ENCODE measurements at places on chromosomes 13 and 19.

- no peak for DNase-seq
These were observed 4.3 kb downstream of the RPL36 start for GRCh38 chr19:5694167-5694955.

DNA sequence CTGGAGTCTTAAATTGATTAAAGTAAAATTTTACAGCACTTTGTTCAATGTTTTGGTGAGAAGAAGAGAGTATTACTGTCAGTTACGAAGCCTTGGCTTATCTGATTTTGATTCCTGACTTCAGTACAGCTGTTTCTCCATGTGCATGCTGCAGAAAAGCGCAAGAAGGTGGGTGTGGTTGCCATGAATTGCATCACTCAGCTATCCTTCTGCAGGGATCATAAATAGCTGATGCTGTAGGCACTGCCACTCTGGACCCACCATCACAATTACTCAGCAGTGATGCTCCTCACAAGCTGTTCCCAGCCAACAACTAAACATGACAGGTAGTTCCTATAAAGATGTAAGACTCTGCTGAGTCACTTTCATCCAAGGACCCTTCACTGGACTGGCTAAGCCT lies 321.2 kb downstream of the IRS2 start:
- no peak for DNase-seq

DNA sequence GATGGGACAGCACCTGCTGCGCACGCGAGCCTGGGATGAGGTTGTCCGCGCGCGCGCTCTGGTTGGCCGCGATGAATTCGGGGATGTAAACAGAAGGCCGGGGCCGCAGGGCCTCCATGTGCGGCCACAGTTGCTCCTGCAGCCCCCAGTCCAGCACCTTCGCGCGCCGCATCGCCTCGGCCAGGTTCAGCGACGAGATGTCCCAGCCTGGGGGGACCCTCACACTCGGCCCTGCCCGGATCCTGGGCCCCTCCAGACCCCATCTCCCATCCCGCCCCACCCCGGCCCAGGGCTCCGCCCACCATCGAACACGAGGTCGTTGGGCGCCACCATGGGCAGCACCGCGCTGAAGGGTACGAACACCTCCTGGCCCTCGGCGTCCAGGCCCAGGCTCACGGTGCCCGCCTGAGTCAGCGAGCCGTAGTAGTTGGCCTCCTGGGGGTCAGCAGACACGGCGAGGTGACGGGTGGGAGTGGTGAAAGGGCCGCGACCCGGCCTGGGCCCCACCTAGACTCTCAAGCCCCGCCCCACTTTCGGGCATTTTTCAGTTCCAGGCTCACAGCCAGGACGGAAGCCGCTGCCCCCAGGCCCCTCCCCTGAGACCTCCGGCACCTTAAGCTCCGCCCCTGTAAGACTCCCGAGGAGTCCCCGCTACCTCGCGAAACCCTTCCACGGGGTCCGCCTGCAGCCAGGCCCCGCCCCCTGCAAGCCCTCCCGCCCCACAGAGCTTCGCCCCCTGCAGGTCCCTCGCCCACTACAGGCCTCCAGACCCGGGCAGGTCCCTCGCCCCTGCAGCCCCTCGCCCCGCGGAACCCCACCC lies 1.1 kb downstream of the ISYNA1 start:
- DNase-seq, result peak; percentile 61

GRCh38 chr13:47646298-47646697 lies 354.8 kb downstream of the SUCLA2 start:
- no peak for DNase-seq

- no peak for DNase-seq
These were observed 17.0 kb downstream of the EFNA2 start for GRCh38 chr19:1302533-1303239.

- DNase-seq, result no peak
These were observed 102.5 kb downstream of the FAM216B start for GRCh38 chr13:42883771-42884467.

GRCh38 chr13:69706807-69707206 lies 400.8 kb upstream of the ATXN8OS start:
- no peak for DNase-seq

DNA sequence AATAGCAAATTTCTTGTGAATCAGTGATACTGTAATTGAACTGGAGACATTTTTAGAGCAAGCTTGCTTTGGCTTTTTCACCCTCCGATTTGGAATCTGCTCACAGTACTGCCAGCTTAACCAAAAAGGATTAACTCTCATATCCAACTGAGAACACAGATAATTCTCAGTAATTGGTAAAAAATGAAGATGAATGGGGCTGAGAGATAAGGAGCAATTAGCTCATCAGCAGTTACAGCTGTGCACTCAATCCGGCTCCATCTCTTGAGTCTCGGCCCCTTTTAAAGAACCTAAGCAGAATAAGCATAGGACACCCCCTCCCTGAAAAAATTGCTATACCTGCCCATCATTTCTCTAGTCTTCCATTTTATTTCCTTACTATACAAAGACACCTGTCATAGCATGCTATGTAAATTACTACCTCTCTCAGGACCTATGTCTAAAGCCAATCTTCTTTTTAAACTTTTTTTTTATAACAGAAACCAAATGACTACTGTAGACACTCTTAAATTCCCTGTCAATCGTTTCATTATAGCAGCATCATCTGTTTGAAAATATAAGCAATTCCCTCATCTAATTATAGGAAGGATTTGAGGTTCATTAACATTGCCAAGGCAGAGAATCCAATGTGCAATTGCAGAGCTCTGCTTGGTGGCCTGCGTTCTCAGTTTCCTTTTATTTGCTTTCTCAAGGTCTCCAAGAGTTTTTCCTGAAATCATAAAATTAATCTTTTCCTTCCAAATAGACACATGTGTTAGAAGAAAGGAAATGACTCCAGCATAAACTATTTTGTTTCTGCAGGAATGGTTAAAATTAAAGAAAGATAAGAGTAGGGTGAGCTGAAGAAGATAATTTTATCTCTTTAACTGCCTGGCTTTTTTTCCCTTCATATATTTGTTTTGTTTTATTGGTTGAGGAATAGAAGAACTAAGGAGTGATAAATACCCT lies 242.1 kb downstream of the DACH1 start:
- no peak for DNase-seq

GRCh38 chr13:80504453-80504852 lies 163.5 kb upstream of the SPRY2 start:
- DNase-seq, result no peak

- peak; percentile 25 for DNase-seq
These were observed 28.8 kb upstream of the TUBGCP3 start for GRCh38 chr13:112616586-112617362.

GRCh38 chr13:27920677-27921420 lies 1.0 kb downstream of the PDX1 start:
- DNase-seq, result no peak

DNA sequence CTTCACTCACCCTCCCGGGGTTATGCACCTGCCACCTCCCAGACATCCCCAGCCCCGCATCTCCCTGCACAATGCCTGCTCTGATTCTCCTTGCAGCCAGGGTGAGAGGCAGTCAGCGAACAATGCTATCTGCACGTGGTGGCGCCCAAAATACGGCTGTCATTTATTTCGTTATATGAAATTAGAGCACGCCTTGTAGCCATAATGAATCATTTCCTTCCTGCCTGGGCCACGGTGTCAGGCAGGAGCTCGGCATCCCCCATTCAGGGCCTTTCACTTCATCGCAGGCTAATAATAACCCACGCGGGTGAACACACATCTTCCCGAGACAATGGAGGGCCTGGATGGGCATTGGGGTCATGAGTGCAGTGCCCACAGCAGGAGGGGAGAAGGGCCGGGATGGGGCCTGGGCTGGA lies 143.8 kb upstream of the ZNF507 start:
- DNase-seq, result peak; percentile 2

GRCh38 chr19:30543243-30543945 lies 171.2 kb downstream of the ZNF536 start:
- no peak for DNase-seq

- peak; percentile 59 for DNase-seq
These were observed 11.5 kb downstream of the TECR start for GRCh38 chr19:14540741-14541525.

DNA sequence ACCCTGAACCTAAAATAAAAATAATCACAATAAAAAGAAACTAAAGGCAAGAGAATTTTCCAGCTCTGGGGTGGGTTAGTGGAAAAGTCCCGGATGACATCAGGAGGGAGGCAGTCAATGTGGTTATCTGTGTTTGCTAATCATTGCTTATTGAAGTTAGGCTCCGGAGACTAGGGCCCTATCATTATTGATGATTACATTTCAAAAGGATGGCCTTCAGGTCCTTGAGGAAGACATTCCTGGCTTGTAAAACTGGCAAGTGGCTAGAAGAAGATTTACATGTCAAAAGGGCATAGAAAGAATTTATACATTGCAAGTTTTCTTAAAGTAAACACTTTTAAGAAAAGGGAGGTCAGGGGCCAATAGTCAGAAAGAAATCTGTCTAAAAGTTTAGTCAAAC lies 123.4 kb downstream of the POSTN start:
- no peak for DNase-seq

DNA sequence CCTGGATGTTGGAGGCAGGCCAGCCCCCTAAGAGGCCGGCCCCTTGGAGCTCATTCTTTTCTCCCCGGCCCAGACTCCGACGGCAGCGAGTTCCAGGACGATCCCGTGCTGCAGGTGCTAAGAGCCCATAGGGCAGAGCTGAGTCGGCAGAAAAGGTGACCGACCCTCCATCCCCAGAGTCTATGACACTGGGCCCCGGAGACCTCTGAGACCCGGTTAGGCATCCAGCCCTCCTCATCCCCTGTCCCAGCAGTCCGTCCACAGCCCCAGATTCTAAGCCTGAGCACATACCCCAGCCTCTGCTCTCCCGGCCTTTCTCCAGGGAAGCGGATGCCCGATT lies 7.3 kb upstream of the ARHGAP33 start:
- DNase-seq, result no peak

Data from foreskin melanocyte (primary cell).